ENCODE measurements at places on chromosomes 6 and 20.

DNA sequence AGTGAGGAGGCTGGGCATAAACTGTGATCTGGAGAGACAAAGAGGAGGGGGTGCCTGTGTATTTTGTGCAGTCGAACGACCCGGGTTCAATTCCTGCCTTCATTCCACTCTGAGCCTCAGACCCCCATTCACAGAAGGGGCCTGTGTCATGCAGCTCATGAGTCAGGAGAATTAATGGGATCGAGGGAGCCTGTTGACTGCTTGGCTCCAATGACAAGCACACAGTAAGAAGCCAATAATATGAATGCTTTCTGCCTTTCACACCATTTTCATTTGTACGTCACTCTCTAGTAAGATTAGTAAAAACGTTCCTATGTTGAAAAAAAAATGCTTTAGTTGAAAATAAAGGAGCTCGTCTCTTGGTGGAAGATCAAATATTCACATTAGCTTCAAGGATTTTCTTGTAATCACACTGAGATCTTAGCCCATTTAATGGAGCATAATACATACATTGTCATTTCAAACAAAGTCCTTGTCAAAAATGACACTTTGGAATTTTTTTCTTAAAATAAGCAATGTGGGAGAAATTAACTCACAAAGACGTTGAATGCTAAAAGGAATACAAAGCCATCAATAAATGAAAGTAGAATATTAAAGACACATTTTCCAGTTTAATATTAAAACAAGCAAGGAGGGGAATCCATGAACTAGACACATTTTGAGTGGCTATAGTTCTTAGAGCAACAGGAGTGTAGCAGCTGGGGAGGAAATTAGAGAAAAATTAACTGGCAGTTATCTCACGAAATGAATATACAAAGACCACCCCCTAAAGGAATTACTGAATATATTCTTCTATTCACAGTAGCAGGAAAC, 246.7 kb upstream of the AFDN start:
- no peak for DNase-seq

- DNase-seq: no peak
These were observed 351.7 kb upstream of the ARID1B start for GRCh38 chr6:156425359-156426020.

GRCh38 chr6:30613251-30614043, 3.6 kb downstream of the PPP1R10 start:
- DNase-seq: no peak

DNA sequence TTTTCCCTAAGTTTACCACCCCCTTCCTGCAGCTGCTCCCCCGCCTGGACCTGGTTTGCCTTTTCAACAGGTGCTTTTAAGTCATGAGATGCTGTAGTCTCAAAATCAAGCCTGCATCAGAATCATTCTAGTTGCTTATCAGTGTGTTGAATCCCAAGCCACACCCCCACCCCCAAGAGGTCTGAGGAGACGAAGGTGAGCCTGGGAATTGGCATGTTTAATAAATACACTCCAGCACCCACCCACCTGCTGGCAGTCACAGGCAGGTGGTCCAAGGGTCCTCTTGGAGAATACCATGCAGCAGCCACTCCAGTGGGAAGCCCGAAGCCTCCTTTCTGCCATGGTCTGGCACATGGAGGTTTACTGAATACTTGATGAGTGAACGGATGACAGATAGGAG, 1.1 kb upstream of the ADIG start:
- DNase-seq: no peak

- no peak for DNase-seq
These were observed 82.7 kb upstream of the TOP1 start for GRCh38 chr20:40945754-40946450.

- DNase-seq: no peak
These were observed 378.6 kb downstream of the CBLN4 start for GRCh38 chr20:55626716-55627115.
